Stimulated activated CD4-positive, alpha-beta T cell treated with anti-CD3 and anti-CD28 coated beads, Interleukin-15, amount 100 ng/mL, for 48 hours (primary cell): ENCODE measurements at places on chromosomes 12 and 14.

- DNase-seq = no peak
Observed at GRCh38 chr12:125467363-125467762, 402.1 kb downstream of the AACS start.

- no peak for DNase-seq
Observed at GRCh38 chr12:120489018-120489417, 6.9 kb upstream of the DYNLL1 start.

GRCh38 chr14:103695296-103696069 lies 19.8 kb downstream of the XRCC3 start:
- no peak for DNase-seq

DNA sequence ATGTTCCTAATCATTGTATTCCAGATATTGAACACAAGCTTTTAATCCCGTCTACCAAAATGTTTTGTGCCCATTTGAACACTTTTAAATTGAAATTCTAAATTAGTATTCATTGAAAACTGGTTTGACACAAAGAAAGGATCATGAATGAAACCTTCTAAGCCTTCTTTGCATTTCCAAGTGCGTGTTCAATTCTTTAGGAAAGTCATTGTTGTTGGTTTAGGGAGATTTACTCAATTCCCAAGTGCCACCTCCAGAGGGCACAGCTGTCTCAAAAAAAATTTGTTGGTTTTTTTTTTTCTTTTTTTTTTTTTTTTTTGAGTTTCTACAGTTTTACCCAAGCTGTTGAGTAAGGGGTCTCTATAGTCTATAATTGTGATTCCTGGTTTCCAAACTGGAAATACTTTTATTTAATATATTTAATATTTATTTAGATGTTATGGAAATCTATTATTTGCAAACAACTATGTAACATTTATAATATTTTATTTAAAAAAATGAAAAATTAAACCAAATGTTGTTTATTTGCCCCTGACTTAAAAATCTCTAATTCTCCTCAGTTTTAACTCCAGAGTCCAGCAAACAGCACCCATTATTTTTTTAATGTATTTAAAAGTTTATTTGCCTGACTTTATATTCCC lies 79.9 kb downstream of the NEDD1 start:
- no peak for DNase-seq

DNA sequence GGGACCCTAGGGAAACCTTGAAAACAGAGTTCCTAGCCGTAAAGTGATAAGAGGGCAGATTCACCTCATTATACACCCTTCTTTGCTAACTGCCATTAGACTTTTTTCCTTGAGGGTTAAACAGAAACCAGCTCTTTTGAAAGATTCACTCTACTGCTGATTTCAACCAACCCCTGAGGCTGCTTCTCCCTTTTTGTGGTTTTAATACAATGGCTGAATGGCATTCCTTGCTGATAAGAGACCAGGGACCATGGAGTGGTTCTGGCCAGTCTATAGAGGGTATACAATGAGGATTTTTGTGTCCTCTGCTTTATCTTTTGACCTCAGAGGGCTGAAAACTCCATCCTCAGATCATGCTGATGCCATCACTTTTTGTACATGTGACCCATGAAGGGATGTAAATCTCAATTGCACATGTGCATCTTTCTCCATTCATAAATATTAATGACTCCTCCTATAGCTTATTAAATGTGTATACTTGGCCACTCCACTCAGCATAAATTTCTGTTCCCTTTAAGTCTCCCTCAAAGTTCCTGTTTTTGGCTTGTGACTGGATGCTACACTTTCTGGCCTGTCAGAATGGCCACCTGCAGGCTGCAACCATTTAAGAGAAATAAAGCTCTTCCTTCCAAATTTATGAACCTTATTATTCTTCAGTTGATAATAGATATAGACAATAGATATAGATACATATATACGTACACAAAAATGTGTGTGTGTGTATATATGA lies 233.8 kb upstream of the SEL1L start:
- no peak for DNase-seq

DNA sequence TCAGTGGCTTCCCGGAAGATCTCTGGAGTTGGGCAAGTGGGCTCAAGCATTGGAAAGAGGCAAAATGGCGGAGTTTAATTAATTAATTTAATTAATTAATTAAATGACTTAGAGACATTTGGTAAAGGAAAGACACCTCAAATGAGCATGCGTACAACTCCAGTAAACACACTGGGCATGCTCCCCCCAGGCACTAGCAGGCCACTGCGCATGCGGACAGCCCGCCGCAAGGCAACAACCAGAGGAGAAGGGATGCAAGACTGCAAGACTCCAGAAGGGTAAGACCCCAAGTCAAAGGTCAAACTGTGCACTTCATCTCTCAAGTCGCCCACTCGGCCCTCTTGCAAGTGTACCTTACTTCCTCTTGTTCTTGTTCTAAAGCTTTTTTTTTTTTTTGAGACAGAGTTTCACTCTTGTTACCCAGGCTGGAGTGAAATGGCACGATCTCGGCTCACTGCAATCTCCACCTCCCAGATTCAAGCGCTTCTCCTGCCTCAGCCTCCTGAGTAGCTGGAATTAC lies 57.8 kb upstream of the PSMC1 start:
- no peak for DNase-seq

GRCh38 chr12:52926596-52927234 lies 21.8 kb upstream of the KRT8 start:
- DNase-seq = no peak

- peak; percentile 25 for DNase-seq
Observed at GRCh38 chr12:121668750-121669520, 519 bp downstream of the MORN3 start.

DNA sequence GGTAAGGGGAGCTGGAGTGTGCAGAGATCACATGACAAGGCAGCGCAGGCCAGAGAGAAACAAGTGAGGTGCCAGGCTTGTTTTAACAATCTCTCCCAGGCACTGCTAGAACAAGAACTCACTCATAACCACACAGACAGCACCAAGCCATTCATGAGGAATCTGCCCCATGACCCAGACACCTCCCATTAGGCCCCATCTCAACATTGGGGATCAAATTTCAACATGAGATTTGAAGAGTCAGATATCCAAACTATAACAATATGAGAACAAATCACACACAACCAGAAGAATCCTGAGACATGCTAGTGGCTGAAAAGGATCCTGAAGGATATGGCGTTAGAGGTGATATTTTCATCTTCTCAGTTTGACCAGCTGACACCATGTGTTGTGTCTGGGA lies 21.9 kb downstream of the OR6J1 start:
- DNase-seq = no peak

GRCh38 chr12:111981987-111982386 lies 31.0 kb downstream of the TMEM116 start:
- DNase-seq = no peak

- DNase-seq = no peak
Observed at GRCh38 chr12:53419756-53420155, 3.9 kb upstream of the AMHR2 start.

- no peak for DNase-seq
Observed at GRCh38 chr14:54848910-54849309, 53.7 kb downstream of the GCH1 start.

DNA sequence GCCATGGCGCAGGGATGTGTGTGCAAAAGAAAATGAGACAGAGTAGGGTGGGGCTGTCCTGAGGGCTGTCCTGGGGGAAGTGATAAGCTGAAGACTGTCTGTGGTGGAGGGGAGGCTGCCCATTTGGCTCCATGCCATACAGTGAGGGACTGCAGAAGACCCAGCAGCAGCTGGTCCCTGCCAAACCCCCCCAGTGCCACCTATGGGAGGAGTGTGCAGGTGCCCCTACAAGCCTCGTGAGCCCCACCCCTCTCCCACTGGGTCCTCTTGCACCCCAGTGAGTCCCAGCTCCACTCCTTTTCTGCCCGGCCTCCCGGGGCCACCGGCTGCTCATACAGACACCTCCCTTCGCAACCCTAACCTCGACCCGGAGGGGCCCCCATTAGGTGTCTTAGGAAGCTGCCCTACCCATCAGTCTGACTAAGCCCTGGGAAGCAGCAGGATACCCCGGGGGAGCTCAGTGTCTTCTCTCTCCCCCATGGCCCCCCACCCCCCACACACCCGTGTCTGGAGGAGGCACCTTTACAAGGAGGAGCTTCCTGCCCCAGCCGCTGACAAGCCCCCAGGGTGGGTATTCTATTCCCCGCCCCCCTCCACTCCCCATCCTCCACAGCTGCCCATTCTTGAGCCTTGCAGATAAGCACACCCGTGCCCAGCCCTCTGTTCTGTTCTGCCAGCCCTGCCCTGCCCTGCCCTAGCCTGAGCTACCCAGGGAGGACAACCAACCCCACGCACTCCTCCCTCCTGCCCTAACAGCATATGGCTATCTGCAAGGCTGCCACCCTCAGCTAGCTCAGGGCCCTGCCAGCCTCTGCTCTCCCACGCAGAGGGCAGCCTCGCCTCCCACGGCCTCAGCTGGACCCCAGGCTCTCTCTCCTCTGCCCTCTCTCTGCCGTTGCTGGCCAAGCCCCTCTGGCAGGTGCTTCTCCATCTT lies 41.9 kb downstream of the SLC6A12 start:
- no peak for DNase-seq
